ENCODE measurements at places on chromosomes 11 and 22. TPM values are rescaled to one million over a fixed set of nuclear protein-coding genes. Genes with fewer than 3 reads are reported as not detected.

The C11orf52 gene
- total RNA-seq, result 0.09 TPM

The GUCY1A2 gene
- 0.05 TPM for total RNA-seq

The VSIG2 gene
- total RNA-seq, result not detected

The ZC3H12C gene
- 6.9 TPM for total RNA-seq

The CD3E gene
- not detected for total RNA-seq
